ENCODE measurements at places on chromosomes 13 and 19.

DNA sequence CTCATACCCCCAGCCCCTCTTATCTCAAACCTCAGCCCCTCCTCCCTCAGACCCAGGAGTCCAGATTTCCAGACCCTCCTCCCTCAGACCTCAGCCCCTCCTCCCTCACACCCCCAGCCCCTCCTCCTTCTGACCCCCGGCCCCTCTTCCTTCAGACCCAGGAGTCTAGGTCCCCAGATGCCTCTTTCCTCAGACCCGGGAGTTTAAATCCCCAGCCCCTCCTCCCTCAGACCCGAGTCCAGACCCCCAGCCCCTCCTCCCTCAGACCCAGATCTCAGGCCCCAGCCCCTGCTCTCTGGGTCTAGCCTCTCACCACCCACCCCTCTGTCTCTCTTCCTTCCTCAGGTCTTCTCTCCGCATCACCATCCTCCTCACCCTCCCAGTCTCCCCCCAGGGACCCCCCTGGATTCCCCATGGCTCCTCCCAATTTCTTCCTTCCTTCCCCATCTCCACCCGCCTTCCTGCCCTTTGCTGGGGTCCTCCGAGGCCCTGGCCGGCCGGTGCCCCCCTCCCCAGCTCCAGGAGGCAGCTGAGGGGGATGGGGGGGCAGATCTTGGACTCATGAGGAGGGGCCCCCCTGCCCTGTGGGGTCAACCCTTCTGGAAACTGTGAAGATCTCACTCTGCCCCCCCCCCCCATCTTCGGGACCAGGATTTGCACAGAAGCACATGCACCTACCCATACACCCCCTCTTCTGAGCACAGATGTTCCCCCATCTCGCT is 10.7 kb downstream of the BCL3 start:
- DNase-seq = no peak

- DNase-seq = no peak
Measured at GRCh38 chr19:6288737-6289136, 9.0 kb upstream of the MLLT1 start.

- DNase-seq = no peak
Measured at GRCh38 chr13:45773236-45773635, 71.1 kb downstream of the CBY2 start.

GRCh38 chr19:2800506-2800905 is 15.2 kb downstream of the THOP1 start:
- DNase-seq = no peak
